Hindlimb muscle (tissue), 1 donor: ENCODE measurements at places on chromosomes 7 and 10. TPM values are rescaled to one million over a fixed set of nuclear protein-coding genes. Genes with fewer than 3 reads are reported as not detected.

PRF1 gene
- polyA plus RNA-seq: 0.74 TPM

FZD8 gene
- 24.5 TPM for polyA plus RNA-seq

PSD gene
- polyA plus RNA-seq: 4.9 TPM

NPSR1 gene
- 0.14 TPM for polyA plus RNA-seq

CFAP58 gene
- polyA plus RNA-seq: 0.28 TPM

MKI67 gene
- polyA plus RNA-seq: 31.9 TPM

CYCS gene
- 115 TPM for polyA plus RNA-seq

ARPC1A gene
- polyA plus RNA-seq: 59.5 TPM

SPDYE8 gene
- 0.41 TPM for polyA plus RNA-seq

NFE2L3 gene
- polyA plus RNA-seq: 3.0 TPM

VWA2 gene
- polyA plus RNA-seq: 0.34 TPM

CALML5 gene
- 0.99 TPM for polyA plus RNA-seq

CYP2W1 gene
- 1.7 TPM for polyA plus RNA-seq

TRIM74 gene
- polyA plus RNA-seq: not detected

C10orf53 gene
- not detected for polyA plus RNA-seq

C7orf57 gene
- not detected for polyA plus RNA-seq

CHST3 gene
- polyA plus RNA-seq: 16.2 TPM

SFMBT2 gene
- 7.9 TPM for polyA plus RNA-seq

MXI1 gene
- polyA plus RNA-seq: 25.3 TPM

NSMCE4A gene
- polyA plus RNA-seq: 40.0 TPM

GIMAP6 gene
- polyA plus RNA-seq: 15.3 TPM
